ENCODE measurements at places on chromosomes 5 and 9.

GRCh38 chr5:76606701-76607100 is 16.5 kb downstream of the F2RL2 start:
- DNase-seq, result no peak

DNA sequence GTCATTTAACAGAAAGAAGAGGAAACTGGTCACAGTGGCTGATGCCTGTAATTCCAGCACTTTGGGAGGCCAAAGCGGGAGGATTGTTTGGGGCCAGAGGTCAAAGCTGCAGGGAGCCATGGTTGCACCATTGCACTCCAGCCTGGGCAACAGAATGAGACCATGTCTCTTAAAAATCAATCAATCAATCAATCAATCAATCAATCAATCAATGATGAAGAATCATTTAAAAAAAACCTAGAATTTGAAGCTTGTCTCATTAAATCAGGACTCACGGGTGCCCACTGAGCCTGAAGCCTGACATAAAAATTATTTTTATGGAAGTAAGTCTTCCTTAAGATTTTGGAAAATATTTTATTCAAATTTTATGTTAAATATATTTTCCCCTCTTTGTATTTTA is 43.9 kb downstream of the BNIP1 start:
- no peak for DNase-seq

- DNase-seq, result no peak
These were observed 351.9 kb upstream of the TNC start for GRCh38 chr9:115469841-115470240.

GRCh38 chr9:88873635-88874034 is 117.6 kb upstream of the S1PR3 start:
- DNase-seq, result no peak

DNA sequence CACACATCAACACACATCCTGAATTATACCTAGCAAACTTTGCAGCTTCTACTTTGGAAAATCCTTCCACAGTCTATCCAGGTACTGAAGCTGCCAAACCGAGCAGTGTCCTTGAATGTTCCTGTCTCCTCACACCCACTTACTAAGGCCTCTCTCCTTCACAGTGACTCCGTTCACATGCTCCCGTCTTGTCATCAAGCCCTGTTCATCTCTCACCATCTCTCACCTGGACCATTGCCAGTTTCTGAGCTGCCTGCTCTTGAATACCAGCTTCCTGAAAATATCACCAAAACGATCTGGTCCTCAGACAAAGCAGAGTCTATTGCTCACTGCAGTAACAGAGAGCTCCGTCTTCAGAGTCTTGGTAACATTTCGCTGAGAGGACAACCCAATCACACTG is 57.4 kb downstream of the GCNT1 start:
- DNase-seq, result no peak

DNA sequence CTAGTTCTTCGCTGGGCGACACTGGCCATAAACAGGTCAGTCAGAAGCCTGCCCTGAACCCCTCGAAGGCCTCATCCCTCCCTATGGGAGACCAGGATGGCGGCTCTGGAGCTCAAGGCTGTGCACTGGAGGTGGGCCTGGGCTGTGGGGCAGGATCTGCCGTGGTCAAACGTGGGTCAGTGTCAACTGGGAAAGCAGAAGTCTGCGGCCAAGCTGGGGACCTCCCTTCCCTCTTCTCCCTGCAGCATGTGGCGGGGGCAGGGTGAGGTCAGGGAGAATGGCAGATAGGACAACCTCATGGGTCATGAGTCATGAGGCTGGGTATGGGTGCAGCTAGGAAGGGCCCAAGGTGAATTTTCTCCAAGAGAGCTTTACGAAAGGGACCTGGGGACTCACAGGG is 132.9 kb downstream of the RXRA start:
- no peak for DNase-seq

GRCh38 chr5:96864922-96865530 is 11.3 kb upstream of the ERAP2 start:
- no peak for DNase-seq

DNA sequence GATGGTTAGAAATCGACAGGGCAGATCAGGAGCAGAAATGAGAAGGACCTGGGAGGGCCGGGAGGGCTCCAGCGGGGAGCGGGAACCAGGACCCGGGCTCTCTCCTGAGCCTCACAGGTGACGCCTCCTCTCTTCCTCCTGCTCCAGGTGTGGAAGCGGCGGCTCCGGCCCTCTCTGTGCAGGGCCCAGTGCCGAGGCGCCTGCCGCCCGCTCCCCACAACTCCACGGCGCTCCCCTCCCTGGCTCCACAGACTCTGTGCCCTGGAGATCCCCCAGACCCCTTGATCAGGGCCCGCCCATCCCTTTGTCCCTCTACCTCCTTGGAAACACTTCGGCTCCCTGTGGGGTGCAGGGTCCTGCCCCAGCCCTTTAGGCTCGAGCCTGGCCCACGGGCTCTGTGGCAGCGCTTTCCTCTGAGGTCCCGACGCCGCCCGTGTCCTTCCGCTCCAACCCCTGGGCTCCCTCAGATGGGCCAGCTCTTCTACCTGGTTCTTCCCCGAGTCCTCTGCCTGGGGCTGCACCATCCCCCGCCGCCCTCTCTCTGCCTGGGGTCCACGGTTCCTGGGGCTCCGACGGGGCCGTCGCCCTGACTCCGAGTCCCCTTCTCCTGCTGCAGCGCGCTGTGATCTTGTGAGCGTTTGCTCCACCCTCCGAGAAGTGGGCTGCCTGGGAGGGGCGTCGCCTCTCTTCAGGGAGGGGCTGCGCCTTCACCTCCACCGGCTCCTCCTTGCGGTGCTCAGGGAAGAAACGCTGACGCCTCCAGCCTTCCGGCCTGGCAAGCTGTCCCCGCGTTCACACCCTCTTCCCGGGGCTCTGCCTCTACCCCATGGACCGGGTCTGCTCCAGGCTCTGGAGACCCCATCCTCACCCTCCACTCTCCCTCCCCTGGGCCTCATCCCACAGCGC is 22.4 kb upstream of the SLC6A3 start:
- no peak for DNase-seq

- DNase-seq, result no peak
These were observed 519 bp downstream of the EXOC3 start for GRCh38 chr5:443239-444151.

DNA sequence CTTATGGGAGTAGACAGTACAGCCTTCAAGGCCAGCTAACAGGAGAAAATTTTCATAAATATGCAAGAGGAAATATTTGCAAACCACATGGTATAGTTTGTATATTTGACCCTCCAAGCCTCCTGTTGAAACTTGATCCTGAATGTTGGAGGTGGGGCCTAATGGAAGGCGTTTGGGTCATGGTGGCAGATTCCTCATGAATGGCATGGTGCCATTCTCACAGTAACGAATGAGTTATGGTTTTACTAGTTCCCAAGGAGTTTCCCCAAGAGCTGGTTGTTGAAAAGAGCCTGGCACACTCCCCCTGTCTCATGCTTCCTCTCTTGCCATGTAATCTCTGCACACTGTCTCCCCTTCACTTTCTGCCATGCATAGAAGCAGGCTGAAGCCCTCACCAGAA is 3.3 kb upstream of the PAIP1 start:
- DNase-seq, result peak; percentile 3

DNA sequence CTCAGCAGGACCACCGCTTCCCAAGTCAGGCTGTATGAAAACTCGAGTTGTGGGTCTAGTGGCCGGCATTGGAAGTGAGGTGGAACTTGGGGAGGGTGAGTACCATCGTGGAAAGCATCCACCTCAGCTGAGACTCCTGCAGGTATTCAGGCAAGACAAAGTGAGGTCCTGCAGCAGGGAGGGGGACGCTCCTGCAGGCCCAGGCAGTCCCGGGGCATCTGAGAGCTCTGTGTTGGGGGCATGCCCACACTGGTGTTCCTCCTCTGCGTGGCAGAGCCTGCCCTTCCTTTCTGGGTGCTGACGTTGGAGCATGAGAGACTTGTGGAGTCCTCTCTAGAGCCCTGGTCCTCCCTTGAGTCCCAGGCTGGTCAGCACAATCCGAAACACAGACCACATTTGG is 187.7 kb downstream of the CACNA1B start:
- no peak for DNase-seq

GRCh38 chr5:126056851-126057622 is 366.2 kb upstream of the GRAMD2B start:
- DNase-seq, result no peak

- DNase-seq, result no peak
These were observed 229.7 kb upstream of the IRX4 start for GRCh38 chr5:2112173-2113025.

DNA sequence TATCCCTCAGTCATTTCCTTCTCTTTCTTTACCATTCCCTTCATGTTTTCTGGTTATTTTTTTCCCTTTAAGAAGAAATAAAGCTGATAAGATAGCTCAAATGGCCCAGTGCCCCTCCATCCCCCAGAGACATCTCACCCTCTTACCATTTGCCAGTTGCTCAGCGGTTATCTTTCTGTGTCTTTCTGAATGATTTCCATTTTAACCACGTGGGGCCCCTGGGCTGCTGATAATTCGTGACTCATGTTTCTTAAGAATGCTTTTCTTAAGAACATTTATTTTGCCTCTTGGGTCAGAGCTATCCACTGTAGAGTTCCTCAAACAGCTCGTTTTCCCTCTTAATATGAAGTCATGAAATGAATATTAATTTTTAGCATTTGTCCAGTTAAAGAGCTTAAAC is 147.8 kb downstream of the MAST4 start:
- DNase-seq, result peak; percentile 70

Data from astrocyte (in vitro differentiated cells and primary cell).